ENCODE measurements at places on chromosomes 2 and 18.

GRCh38 chr2:19623488-19623887 lies 265.1 kb upstream of the OSR1 start:
- no peak for DNase-seq

DNA sequence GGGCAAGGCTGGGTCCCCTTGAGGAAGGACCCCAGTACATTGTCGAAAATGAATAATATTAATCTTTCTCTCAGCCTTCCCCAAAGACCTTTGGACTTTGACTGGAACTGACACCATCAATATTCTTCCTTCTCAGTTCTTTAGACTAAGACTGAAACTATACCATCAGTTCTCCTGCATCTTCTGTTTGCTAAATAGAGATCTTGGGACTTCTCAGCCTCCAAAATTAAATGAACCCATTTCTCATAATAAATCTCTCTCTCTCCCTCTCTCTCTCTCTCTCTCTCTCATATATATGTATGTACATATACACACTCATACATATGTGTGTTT lies 39.7 kb upstream of the VRK2 start:
- DNase-seq: no peak

GRCh38 chr2:229952256-229952835 lies 30.0 kb downstream of the FBXO36 start:
- no peak for DNase-seq

DNA sequence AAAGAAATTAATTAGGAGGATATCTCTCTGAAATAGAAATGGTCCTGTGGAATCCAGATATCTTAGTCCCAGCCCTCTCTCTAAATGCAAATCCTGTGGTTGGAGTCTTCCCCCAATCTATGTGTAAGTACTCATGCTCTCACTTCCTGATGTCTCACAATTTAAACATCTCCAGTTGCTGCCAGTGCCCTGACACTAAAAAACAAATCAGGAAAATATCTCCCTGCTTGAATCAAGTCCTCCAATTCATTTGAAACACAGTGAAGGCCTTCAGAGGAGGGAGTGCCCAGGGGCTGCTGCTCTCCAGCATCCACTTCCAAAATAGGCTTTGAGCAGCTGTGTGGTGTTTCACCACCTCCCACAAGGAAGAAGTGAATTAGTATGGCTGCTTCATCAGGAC lies 413.8 kb downstream of the RAD51AP2 start:
- peak; percentile 26 for DNase-seq

DNA sequence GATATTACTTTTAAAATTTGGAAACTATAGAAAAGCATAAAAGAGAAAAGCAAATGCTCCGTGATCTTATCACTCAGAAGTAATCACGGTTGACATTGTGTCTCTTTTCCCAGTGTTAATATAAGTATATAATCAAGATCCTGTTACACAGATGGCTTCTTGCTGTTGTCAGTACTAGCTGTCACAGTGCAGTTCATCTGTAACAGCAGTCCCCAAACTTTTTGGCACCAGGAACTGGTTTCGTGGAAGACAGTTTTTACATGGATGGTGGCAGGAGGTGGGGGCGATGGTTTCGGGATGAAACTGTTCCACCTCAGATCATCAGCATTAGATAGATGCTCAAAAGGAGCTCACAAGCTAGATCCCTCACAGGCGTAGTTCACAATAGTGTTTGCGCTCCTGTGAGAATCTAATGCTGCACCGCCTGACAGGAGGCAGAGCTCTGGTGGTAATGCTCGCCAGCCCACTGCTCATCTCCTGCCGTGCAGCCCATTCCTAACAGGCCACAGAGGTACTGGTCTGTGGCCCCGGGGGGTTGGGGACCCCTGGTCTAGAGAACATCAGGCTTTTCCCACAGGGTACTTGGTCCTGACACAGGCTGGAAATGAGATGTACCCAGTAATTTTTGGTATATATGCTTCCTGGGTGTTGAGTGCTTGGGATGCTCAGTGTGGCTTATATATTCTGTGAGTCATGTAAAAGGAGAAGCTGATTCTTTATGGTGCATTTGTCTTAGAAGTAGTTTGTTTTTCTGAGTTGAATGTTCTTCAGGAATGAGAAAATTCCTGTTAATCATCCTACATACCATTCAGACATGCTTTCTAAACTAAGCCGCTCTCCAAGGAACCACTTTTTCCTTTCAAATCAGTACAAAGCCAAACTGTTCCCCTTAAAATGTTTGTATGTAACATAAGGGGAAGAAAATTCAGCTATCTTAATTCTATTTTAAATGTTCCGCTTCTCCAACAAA lies 121.8 kb downstream of the NCK2 start:
- peak; percentile 45 for DNase-seq

- no peak for DNase-seq
Measured at GRCh38 chr2:28747714-28748113, 3.9 kb upstream of the PPP1CB start.

DNA sequence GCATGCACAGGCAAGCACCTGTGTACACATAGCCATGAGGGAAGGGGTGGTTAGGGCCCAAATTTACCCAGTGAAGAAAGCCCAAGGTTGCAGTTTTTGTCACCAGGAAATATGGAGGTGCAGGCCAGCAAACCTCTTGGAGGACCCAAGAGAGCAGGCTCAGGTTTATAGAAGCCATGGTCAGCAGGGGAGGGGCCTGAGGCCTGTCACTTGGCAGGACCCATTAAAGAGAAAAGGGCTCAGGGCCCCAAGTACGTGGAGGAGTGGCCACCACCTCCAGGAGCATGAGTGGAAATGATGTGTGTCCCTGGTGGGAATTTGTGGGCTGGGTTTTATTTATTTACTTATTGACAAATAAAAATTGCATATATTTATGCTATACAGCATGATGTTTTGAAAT lies 192.9 kb downstream of the HAUS1 start:
- no peak for DNase-seq

DNA sequence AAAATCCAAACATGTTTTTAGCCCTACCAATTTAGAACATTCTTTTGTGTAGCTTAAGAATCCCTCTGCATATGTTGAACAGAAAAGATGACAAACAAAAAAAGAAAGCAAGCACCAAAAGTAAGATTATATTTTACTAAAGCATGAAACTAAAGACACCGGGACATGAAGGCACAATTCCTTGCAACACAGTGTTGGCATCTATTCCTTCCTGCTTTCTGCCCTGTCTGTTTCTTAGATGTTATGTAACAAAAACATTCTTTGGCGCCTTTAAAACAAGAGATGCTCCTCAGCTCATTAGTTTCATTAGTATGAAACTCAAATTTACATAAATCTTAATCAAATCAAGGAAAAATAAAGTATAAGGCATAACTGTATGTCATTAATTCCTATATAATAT lies 106.6 kb downstream of the TMEM131 start:
- DNase-seq: no peak

GRCh38 chr2:158922601-158923000 lies 45.8 kb upstream of the TANC1 start:
- DNase-seq: no peak

DNA sequence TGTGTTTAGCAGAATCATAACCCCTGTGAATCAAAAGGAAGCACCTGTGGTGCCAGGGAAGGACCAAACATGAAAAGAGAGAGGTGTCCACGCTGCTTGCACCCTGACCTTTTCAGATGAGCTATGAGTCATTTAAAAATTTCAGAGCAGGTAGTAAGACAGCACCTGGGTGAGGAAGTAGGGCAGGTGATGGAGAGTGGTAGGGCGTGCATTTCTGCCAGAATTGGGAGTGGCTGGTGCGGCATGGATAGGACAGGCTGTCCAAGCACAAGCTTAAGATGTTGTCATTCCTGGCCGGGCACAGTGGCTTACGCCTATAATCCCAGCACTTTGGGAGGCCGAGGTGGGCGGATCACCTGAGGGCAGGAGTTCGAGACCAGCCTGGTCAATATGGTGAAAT lies 36.8 kb downstream of the NPAS2 start:
- no peak for DNase-seq

DNA sequence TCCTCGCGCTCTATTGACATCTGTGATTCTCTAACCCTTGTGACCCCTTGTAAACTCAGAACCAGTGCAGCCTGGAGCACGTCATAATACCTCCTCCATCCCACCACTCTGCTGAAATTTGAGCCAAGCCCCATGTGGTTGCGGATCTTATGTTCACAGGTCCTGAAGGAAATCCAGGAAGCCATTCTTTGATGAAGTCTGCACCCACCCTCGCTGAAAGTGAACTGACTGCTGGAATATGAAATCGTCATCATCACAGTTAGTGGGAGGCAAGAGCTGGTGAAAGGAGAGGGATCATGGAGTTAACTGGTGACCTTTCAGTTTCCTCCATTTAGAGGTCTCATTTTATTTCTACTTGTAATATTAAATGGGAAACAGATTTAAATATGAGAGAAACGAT lies 21.6 kb downstream of the ZEB2 start:
- no peak for DNase-seq

- no peak for DNase-seq
Measured at GRCh38 chr2:113218283-113219091, 44.7 kb downstream of the PSD4 start.
